CD4-positive, alpha-beta T cell treated with Interleukin-4 for 4 hours (primary cell): ENCODE measurements at places on chromosomes 7 and 10.

- no peak for DNase-seq
These were observed 164.1 kb downstream of the RPS24 start for GRCh38 chr10:78197628-78198272.

DNA sequence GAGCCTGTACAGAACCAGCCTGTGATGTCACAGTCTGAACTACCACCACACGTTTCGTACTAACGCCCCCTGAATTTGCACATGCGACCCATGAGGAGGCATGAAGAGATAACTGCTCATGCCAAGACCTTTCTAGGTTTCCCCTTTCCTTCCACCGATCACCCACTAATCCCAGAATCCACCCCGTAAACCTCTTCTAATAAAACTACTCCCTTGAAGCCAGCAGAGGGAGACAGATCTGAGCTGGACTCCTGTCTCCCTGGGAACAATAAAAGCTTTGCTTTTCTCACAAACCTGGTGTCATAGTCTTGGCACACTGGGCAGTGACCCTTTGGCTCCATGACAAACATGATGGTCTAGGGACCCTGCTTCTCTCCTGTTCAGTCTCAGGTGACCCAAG, 144.5 kb downstream of the FRMD4A start:
- no peak for DNase-seq

GRCh38 chr7:115133248-115133647, 211.4 kb downstream of the MDFIC start:
- DNase-seq = no peak

DNA sequence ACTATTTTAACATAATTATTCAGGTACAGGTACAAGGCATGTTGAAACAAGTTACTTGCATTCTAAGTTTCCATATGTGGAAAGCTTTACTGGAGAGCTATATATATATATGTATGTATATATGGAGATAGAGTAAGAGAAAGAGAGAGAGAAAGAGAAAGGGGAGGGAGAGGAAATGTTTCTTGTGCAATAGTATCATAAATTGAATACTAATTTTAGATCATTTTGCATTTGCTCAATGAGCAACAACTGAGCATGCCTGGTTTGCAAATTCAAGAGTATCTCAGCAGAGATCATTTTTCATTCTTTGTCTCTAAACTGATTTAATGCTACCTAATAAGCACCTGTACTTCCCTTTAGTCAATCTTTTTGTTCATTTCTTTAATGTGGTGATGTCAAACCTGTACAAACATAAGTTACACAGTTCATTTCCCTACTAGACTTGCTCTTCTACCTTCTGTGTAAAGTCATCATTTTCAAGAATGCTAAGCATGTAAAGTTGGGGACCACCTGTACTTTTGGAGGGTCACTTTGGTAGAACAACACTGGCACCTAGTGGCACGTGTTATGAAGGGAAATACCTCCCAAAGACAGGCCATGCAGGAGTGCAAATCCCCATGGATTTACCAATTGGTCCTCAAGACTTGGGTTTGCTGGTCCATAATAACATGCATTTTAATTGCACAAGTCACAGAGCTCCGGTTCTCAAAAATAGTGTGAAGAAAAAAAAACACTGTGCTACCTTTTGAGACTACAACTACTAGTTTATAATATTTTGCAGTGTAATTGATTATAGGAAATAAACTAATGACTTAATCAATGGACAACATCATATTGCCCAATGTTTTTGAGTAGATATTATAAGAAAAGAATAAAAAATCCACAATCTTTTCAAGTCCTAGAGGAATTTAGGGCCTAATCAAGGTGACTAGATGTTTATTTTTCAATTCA, 431.2 kb upstream of the IGFBP3 start:
- DNase-seq = peak; percentile 21

DNA sequence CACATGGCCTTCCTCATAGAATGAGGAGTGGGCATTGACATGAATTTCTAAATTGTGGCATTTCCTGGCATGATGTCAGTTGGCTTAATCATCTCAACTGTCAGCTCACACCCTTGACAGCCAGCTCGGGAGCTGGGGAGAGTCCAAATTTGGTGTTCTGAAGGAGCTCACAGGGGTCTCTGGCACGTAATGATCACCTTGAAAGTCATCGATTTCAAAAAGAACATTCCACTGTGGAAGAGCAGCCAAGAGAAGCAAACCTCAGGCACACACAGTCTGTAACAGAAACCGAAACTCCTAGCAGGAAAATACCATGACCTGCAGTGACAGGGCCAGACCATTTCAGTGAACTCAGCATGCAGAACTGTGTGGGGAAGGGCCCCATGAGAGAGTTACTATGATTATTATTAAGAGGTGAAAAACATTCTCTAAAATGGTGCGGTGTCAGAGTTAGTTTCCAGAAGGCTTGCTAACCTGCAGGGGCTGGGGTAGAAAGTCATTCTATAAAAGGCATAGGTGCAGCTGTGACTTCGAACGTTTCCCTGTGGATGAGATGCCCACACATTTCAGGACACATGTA, 26.4 kb upstream of the KLF6 start:
- DNase-seq = peak; percentile 79

DNA sequence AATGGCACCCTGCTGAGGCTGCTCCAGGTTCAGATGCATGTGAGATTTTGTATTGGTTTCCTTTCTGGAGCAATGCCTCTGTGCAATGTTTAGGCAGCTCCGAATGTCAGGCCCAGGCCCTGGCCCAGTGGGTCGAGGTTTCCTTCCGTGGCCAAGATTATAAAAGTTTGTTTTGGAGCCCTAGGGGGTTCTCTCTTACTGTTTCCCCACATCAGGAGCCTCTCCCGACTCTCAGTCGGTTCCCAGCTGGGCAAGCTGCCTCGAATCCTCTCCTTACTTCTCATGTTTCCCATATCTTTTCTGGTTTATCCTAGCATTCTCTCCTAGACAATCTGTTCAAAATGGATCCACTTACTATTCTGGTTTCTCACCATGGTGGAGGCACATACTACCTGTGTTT, 11.0 kb downstream of the TMEM140 start:
- no peak for DNase-seq

- no peak for DNase-seq
These were observed 7.3 kb downstream of the PLXNA4 start for GRCh38 chr7:132568962-132569361.

DNA sequence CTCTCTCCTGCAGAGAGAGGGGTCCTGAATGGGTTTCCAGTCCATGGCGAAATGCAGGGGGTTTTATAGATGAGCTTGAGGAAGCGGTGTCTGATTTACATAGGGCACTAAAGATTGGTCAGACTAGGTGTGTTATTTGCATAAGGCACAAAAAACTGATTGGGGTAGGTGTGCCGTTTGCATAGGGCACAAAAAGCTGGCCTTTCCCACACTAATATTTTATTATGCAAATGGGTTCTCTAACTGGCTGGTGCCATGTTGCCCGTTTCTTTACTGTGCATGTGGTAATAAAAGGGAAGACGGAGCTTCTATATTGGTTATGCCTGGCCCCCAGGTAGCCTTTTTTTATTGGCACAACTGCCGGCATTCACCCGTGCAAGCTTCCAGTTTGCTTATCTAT, 50.2 kb downstream of the MALRD1 start:
- no peak for DNase-seq

- DNase-seq = no peak
These were observed 16.5 kb downstream of the TRIL start for GRCh38 chr7:28941633-28942032.

GRCh38 chr7:151684408-151685175, 164.9 kb upstream of the RHEB start:
- no peak for DNase-seq

GRCh38 chr10:69406816-69407580, 9.7 kb downstream of the TACR2 start:
- DNase-seq = no peak

GRCh38 chr10:92740762-92741161, 51.0 kb downstream of the HHEX start:
- DNase-seq = no peak

DNA sequence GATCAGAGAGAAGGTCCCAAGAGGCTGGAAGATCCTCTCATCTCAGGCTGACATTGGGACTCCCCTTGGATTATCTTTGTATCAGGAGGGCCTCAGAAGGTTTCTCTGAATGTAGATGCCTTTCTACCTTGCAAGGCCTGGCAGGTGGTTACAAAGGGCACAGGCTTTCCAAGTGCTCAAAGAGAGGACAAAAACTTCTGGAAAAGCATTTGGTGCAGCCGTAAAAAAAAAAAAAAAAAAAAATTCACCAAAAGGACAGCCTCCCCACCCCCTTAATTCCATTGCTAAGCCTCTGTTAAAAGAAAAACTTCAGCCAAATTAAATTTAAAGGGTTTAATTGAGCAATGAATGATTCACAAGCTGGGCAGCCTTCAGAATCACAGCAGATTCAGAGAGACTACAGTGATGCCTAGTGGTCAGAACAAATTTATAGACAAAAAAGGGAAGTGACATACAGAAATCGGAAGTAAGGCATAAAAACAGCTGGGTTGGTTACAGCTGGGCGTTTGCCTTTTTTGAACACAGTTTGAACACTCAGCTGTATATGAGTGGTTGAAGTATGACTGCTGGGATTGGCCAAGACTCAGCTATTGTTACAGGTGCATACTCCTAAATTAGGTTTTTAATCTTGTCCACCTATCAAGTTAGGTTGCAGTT, 42.5 kb upstream of the LRGUK start:
- no peak for DNase-seq

DNA sequence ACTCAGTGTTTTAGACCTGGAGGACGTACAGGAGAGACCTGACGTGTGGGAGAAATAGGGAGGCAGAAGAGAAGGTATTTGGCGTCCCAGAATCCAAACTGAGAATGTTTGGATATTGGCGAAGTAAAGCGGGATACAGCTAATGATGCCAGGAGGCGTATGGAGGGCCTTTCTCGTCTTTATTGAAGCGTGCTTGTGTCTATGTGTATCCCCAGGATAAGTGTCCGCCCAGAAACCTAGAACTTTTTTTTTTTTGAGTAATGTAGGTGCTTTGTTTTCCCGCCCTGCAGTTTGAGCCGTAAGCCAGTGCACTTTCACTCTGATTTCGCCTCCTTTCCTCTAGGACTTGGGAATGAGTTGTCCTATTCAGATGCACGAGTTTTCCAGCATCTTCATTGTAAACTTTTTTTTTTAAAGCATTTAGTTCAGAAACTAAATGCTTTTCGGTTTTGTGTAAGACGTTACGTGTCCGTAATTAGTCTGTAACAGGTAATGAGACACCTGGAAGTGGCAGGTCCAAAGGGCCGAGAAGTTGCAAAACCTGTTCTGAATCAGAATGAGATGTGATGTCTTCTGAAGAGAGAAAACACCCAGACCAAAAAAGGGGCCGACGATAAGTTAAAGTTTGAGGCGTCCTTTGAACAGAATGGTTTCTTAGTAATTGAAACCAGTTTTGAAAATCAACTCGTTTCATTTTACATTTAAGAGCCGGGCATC, 746 bp downstream of the ARL5B start:
- DNase-seq = peak; percentile 24

DNA sequence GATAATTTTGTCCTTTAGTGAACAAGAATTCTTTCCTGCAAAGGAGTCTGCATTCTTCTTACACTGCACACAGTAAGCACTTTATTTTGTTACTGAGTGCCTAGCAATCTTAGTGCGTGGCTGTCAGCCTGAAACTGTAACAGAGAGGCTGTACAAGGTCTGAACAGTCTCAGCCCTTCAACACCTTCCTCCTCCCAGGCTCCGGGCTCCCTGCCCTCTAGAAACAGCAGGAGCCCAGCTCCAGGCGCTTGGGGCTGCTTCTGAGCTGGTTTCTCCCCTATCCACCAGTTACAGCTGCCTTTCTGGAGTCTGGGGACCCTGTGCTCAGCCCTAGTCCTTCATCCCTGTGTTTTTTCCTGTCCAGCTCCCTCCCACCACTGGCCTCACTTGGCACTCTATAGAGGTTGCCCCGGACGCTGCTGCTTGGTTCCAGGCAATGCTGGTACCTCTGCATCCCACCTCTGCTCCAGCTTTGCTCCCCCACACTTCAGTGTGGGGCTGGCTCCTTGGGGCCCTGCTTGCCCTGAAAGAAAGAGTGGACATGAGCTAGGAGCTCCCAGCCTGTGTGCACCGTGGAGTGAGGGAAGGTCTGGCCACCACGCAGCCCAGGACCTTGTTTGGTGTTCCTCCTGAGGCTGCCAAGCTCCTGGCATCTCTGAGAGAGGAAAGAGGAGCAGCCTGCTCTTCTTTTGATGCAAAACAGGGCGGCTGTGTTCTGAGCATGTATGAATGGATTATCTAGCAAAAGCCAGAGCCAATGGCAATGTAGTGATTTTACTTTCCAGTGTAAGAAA, 251.2 kb upstream of the GRB10 start:
- no peak for DNase-seq
